Esophagus muscularis mucosa (tissue), 4 donors: ENCODE measurements at places on chromosomes 7 and 10.

- H3K36me3 ChIP-seq, result no peaks in the 10 kb centered on the region
- H3K27ac ChIP-seq, result peak overlapping the region; percentile 80
- no peaks in the 10 kb centered on the region for H3K27me3 ChIP-seq
These were observed 26.3 kb upstream of the COL1A2 start for GRCh38 chr7:94368371-94368791.

GRCh38 chr7:108686494-108686893, 116.8 kb downstream of the DNAJB9 start:
- H3K4me3 ChIP-seq, result no peak overlapping the region
- no peak overlapping the region for H3K27ac ChIP-seq
- no peaks in the 10 kb centered on the region for H3K4me1 ChIP-seq

- H3K4me3 ChIP-seq, result no peak overlapping the region
- H3K36me3 ChIP-seq, result no peaks in the 10 kb centered on the region
- H3K27me3 ChIP-seq, result no peaks in the 10 kb centered on the region
- H3K27ac ChIP-seq, result no peak overlapping the region
These were observed 94.3 kb downstream of the THSD7A start for GRCh38 chr7:11737723-11738122.

DNA sequence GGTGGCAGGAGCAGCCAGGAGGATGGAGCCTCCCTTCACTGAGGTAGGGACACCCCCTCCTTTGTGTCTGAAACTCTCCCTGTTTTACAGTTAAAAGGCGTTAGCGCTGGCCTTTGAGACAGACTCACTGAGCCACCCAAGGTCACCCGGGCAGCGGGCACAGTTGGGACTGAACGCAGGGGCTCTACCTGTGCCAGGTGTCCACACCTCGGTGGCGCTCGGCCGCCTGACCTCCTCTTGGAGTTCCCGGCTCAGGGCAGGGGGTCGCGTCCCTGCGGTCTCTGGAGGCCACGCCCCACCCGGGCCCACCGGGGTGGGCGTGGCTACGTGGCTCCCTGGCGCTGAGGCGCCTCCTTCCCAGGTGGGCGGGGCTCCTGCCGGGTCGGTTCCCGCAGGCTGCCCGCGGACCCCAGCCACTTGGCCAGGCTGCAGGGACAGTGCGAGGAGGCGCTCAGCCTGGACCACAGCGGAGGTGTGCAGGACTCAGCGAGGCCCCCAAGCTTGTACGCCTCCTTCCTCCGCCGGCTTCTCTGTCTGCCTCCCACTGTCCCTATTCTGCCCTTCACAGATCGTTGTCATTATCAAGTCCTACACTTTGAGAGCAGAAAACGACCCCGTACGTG, 39.9 kb upstream of the LEP start:
- no peak overlapping the region for H3K27ac ChIP-seq
- no peaks in the 10 kb centered on the region for H3K36me3 ChIP-seq
- H3K4me3 ChIP-seq, result peak overlapping the region; percentile 22
- H3K27me3 ChIP-seq, result peaks cover 76% of the 10 kb centered on the region

GRCh38 chr10:69838853-69839252, 37.1 kb downstream of the COL13A1 start:
- H3K4me3 ChIP-seq, result no peak overlapping the region
- DNase-seq, result no peak
- H3K27ac ChIP-seq, result no peak overlapping the region
- H3K36me3 ChIP-seq, result no peaks in the 10 kb centered on the region
- H3K27me3 ChIP-seq, result no peaks in the 10 kb centered on the region

DNA sequence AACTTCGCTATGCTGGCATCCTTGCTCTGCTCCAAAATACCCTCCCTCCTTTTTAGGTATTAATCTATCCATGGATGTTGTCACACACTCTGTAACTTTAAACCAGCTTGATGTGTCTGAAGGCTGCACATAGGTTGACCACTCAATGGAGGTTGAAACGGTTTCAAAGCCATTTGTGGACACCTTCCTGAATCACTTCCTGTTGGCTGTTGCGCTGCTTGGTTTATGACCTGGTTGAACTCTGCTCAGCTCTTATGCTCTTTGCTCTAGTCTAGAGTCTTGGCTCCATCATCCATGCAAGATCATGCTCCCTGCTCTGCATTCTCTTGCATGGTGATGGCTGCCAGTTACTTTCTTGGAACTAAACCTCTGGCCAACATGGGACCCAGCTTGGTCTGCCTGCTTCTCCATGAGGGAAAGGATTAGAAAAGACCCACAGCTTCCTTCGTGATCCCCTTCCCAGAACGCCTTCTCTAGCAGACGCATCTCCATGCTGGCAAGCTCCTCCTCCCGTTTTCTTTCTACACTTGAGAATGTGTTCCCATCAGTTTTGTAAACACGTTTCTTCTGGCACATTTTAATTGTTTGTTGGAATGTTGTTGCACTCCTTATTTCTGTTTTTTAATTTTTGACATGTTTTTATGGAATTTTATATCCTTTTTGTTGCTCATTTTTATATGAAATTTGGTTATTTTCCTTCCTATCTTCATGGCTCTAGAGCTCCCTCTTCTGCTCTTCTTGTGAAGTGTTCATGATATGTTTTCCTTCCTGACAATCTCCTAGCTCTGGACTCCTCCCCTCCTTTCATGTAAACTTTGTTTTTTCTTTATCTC, 149.8 kb downstream of the XPNPEP1 start:
- DNase-seq, result peak; percentile 64
- no peak overlapping the region for H3K27ac ChIP-seq
- peaks cover 7% of the 10 kb centered on the region for H3K4me1 ChIP-seq
- no peak overlapping the region for H3K4me3 ChIP-seq
- no peaks in the 10 kb centered on the region for H3K36me3 ChIP-seq

DNA sequence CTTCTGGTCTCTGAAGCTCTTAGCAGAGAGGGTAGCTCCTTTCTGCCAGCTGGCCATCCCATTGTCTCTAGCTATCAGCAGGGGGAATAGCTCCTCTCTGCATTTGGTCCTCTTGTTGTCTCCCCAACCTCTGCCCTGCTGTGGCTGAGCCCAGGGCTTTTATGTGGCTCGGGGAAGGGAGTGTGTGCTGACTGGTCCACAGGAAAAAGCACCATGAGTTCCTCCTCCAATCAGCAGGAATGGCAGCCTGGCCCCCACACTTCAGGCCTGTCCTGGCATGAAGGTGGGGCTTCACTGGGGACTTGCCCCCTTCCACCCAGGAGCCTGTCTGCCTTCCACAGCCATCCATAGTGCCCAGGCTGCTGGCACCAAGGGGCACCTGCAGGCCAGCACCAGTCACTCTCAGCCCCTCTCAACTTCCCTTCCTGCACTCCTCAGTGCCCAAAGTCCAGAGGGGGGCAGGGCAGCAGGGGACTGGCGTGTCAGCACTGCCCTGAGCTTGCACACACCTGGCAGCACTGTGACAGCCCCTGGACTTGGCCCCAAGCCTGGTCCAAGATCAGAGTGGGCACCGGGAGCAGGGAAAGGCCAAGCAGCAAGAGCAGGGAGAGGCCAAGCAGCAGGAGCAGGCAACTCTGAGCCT, 36.2 kb downstream of the NOLC1 start:
- no peak overlapping the region for H3K27ac ChIP-seq
- no peak for DNase-seq
- no peaks in the 10 kb centered on the region for H3K36me3 ChIP-seq

- no peaks in the 10 kb centered on the region for H3K27me3 ChIP-seq
- H3K4me1 ChIP-seq, result peaks cover 99% of the 10 kb centered on the region
- peak overlapping the region; percentile 69 for H3K27ac ChIP-seq
- DNase-seq, result no peak
- no peak overlapping the region for H3K4me3 ChIP-seq
- peaks cover 32% of the 10 kb centered on the region for H3K36me3 ChIP-seq
These were observed 81.2 kb upstream of the PPIF start for GRCh38 chr10:79266084-79266483.

DNA sequence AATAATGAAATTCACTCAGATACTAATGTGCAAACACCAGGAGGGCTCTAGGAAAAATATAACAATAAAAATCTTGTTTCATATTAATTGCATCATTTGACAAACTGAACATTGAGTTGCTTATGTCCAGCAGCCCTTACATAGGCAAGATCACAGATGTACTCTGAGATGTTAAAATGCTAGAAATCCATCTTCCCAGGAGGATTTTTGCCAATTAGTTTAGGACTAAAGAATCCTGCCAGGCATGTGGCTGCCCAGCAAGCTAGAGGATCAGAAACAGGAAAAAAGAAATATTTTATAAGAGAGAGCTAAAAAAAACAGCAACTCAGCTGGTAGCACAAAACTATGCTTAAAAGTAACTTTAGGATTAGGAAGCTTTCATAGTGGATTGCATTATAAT, 407.8 kb downstream of the NXPH1 start:
- no peaks in the 10 kb centered on the region for H3K27me3 ChIP-seq
- no peaks in the 10 kb centered on the region for H3K4me1 ChIP-seq
- H3K4me3 ChIP-seq, result no peak overlapping the region
- no peaks in the 10 kb centered on the region for H3K36me3 ChIP-seq
- H3K27ac ChIP-seq, result no peak overlapping the region

DNA sequence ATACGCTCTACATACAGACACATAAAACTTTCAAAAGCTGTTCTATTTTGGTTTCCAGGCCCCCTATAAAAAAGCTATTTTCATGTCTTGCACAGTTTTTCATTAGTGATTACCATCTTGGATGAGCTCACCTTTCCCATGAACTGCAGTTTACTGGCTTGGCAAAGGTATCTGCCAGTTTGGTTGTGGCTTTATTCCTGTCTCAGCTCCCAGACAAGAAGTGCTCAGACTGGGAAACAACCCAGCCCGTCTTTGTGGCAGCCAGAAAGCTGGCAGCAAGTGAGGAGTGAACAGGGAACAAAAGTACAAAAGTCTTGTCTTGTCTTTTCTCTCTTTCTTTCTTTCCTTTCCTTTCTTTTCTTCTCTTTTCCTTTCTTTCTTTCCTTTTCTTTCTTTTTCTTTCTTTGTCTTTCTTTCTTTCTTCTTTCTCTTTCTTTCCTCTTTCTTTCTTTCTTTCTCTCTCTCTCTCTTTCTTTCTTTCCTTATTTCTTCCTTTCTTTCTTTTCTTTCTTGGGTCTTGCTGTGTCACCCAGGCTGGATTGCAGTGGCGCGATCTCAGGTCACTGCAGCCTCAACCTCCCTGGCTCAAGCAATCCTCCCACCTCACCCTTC, 138.8 kb downstream of the CFAP58 start:
- H3K36me3 ChIP-seq, result no peaks in the 10 kb centered on the region
- H3K27ac ChIP-seq, result no peak overlapping the region
- no peak for DNase-seq
- H3K4me1 ChIP-seq, result no peaks in the 10 kb centered on the region
- H3K27me3 ChIP-seq, result no peaks in the 10 kb centered on the region

- H3K27ac ChIP-seq, result no peak overlapping the region
- H3K4me3 ChIP-seq, result no peak overlapping the region
- H3K4me1 ChIP-seq, result no peaks in the 10 kb centered on the region
- DNase-seq, result no peak
- no peaks in the 10 kb centered on the region for H3K27me3 ChIP-seq
These were observed 267.9 kb upstream of the CNTNAP2 start for GRCh38 chr7:145848691-145849090.

GRCh38 chr10:129847741-129848483, 116.2 kb downstream of the EBF3 start:
- no peaks in the 10 kb centered on the region for H3K36me3 ChIP-seq
- H3K4me3 ChIP-seq, result no peak overlapping the region
- no peaks in the 10 kb centered on the region for H3K4me1 ChIP-seq

DNA sequence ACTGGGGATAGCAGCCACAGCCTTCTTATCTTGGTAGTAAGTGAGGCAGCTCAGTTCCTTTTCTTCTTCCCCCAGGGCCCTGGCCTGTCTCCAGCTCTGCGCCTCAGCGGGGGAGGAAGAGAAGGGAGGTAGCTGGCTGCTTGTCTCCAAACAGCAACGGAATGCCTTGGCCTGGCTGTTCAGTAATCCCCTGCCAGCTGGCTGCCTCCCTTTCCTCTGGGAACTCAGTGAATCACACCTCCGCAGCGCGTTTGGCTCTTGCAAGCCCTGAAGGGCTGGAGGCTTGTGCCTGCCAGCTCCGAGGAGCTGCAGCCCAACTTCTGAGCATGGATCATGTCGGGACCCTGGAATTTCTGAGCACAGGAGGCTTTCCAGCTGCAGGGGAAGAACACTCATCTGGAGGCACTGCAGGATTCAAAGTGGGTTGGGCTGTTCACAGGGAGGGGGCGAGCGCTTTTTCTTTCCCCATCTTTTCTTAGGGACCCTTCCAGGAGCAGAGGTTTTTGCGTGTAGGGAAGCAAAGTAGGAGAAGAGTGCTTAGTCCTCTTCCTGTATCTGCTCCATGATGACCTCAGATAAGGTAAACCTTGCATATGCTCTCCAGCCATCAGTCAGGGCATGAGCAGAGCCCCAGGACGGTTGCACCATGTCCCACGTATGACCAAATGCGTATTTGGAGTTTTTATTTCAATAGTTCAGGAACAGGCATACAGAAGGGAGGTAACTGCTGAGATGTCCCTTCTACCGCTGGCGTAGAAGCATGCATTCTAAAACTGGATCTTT, 253.2 kb upstream of the INHBA start:
- no peaks in the 10 kb centered on the region for H3K36me3 ChIP-seq
- peaks cover 29% of the 10 kb centered on the region for H3K4me1 ChIP-seq
- no peak overlapping the region for H3K4me3 ChIP-seq
- no peaks in the 10 kb centered on the region for H3K27me3 ChIP-seq

GRCh38 chr10:19077276-19077675, 28.7 kb downstream of the MALRD1 start:
- H3K36me3 ChIP-seq, result no peaks in the 10 kb centered on the region
- H3K27me3 ChIP-seq, result no peaks in the 10 kb centered on the region
- H3K4me3 ChIP-seq, result no peak overlapping the region
- DNase-seq, result no peak
- H3K27ac ChIP-seq, result no peak overlapping the region

DNA sequence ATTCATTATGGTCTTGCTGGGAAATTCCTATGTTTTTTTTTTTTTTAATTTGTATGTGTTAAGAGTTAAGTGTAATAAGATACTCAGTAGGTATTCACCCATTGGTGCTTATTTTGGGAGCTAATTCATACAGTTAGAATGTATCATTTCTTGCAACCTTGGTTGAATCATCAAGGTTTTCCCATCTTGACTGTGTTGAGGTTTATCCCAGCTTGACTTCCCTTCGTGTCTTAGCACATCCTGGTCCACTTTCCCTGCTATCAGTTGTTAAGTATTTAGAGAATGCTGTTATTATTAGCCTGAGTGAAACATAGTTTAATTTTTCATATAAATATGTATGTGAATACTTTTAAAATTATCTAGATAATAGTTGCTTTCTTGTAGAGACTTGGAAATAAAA, 20.8 kb downstream of the RALA start:
- no peaks in the 10 kb centered on the region for H3K27me3 ChIP-seq
- no peaks in the 10 kb centered on the region for H3K36me3 ChIP-seq
- peaks cover 17% of the 10 kb centered on the region for H3K4me1 ChIP-seq
- no peak overlapping the region for H3K4me3 ChIP-seq
